Right renal cortex interstitium (tissue), 3 donors: ENCODE measurements at places on chromosomes 2 and 18. TPM values are rescaled to one million over a fixed set of nuclear protein-coding genes. Genes with fewer than 3 reads are reported as not detected.
A peak's percentile ranks its signal among the peaks of the same experiment; 100 is the strongest.

DNA sequence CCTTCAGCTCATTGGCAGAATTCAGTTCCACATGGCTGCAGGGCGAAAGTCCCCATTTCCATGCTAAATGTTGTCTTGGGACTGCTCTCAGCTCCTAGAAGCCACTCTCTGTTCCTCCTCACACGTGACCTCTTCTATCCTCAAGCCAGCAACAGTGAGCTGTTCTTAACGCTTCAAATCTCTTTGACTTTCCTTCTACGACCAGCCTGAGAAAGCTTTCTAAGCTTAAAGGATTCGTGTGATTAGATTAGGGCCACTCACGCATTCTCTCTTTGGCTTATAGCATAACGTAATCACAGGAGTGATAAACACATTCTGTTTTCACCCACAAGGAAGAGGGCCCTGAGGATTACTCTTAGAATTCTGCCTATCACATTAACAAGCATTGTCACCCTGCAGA lies 29.8 kb upstream of the LAMA1 start:
- DNase-seq = no peak

DNA sequence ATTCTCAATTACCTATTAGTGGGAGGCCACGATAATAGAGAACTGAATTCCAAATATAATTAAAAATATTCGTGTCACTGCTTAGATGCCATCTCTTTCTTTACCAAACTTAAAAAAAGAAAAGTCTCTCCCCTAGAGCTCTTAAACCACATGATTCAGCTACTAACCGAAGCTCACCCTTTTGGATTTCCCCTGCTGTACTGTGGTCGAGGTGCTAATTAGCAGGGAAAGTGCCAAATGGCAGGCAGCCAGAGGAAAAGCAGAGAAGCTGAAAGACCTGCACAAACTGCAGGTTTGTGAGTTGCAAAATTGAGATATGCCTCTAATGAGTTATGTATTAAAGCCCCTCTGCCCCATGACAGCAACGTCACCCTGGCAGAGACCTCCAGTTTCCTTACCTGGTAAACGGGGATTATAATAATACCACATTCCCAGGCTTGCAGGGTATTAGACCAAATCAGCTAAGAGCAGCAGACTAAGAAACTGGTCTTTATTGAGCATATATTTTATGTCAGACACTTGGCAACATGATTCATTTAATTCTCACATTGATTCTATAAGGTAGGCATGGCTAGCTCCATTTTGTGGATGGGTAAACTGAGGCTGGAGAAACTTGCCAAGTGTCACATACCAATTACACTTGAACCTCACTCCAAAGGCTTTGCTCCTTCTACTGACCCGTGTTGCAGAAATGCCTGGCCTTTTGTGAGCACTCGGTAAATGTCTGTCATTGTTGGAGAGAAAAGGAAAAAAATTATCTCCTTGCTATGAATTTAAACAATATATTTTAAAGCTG lies 259.7 kb downstream of the LPIN1 start:
- DNase-seq = no peak

- no peak for DNase-seq
Measured at GRCh38 chr2:96207774-96208142, 869 bp downstream of the STARD7 start.

DNA sequence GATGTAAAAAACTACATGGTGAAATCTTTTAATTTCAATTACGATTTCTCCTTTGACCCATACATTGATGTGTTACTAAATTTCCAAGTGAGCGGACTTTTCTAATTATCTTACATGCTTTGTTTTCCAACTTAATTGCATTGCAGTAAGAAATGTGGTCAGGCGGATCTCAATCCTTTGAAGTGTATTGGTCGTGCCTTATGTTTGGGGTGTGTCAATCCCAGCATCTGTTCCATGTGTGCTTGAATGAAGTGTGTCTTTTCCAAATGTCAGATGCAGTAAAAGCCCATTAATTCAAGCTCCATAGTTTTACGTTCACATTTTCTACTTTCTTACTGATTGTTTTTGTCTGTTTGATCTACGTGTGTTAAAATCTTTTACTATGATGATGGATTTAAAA lies 113.1 kb downstream of the UXS1 start:
- no peak for DNase-seq

DNA sequence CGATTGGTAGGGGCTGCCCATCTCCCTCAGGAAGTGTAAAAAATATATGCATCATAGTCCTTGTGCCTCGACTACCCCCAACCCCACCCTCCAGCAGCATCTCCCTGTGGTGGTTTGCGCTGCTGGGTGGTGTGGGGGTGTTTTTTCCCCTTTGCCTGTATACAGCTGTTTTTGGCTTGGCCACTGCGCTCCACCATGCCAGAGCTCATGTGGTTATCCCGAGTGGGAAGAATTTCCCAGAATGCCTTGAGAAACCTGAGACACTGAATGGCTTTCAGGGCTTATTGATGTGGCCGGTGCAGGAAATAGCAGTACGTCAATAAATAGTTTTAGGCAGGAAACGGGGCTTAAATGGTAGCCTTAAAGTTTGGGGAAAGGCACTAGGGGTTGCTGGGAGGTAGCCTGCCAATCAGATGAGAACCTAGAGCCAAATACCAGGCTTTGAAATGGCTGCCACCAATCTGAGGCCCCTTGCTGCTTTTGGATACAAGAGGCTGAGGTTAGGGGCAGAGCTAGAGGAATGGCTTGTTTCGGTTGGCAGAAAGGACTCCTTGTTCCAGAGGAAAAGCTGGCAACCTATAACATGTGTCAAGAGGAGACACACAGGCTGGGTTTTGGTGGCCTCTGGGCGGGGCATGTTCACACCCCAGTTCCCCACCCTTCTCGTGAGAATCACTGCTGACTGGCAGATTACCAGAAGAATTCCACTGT lies 144.1 kb downstream of the SMAD7 start:
- no peak for DNase-seq

- no peak for DNase-seq
Measured at GRCh38 chr2:73063909-73064875, 7.3 kb downstream of the SFXN5 start.

- no peak for DNase-seq
Measured at GRCh38 chr18:5524660-5525059, 19.1 kb downstream of the EPB41L3 start.

DNA sequence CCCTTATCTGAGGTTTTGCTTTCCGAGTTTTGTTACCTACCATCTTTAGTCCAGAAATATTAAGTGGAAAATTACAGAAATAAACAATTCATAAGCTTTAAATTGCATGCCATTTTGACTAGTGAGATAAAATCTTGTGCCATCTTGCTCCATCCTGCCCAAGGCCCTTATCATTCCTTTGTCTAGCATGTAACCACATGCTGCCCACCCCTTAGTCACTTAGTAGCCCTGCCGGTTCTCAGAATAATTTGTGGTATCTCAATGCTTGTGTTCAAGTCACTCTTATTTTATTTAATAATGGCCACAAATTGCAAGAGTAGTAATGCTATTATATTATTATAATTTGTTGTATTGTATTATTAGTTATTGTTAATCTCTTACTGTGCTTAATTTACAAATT lies 36.8 kb upstream of the VPS54 start:
- DNase-seq = no peak

DNA sequence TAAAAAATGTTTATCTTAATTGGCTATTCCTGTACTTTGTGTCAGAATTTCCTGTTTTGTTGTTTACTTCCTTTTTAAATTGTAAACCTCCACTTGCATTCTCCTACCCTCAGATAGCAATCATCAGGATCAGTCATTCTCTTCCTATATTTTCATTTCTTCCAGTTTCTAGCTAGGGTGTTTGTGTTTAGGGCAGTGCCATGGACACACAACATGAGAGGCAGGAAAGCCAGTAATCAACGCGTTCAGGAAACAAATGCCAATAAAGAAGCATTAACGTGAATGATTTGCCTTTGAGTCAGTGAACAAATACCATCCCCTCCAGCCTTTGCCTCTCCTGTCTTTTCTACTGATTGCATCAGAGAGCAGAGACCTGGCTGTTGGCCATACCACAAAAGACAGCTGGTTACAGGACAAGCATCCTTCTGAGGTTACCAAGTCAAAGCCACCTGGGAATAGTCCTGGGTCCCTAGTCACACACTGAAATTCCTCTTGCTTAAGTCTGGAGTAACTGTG lies 56.7 kb upstream of the FHL2 start:
- DNase-seq = no peak

GRCh38 chr18:56661360-56662062 lies 10.4 kb downstream of the WDR7 start:
- no peak for DNase-seq

DNA sequence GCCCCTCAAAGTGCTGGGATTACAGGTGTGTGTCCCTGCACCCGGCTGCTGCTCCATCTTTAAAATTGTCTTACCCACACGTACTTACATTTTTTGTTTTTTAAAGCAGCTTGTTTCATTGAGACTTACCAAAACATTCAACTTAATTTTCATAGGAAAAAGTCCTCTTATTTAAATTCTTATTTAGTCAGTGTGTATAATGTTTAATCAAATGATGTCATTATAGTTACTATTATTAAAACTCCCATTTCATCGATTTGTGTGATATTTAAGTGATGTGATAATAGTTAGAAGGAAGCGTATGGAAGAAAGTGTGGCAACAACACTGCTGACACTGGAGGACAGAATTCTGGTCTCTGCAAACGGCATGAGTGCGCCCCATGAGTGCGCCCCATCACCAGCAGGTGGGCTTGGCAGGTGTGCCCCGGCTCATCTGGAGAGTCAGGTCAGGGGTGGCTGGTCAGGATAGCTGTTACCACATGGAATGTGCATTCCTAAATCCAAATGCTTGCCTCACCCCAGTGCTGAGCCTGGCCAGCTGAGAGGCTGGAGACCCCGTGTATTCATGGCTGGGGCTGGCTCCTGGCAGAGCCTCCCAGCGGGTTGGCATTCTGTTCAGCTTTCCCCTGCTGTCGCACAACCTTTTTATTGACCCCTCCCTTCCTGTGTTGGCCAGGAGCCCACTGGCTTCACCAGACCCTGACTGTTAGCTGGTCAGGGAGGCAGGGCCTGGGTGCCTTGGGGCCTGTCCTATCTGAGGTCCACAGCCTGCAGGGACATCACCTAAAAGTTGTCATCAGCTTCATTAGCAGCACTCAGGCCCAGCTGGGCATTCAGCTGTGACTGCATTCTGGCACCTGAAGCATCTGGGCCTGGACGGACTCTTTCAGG lies 79.7 kb downstream of the AGAP1 start:
- DNase-seq = no peak

DNA sequence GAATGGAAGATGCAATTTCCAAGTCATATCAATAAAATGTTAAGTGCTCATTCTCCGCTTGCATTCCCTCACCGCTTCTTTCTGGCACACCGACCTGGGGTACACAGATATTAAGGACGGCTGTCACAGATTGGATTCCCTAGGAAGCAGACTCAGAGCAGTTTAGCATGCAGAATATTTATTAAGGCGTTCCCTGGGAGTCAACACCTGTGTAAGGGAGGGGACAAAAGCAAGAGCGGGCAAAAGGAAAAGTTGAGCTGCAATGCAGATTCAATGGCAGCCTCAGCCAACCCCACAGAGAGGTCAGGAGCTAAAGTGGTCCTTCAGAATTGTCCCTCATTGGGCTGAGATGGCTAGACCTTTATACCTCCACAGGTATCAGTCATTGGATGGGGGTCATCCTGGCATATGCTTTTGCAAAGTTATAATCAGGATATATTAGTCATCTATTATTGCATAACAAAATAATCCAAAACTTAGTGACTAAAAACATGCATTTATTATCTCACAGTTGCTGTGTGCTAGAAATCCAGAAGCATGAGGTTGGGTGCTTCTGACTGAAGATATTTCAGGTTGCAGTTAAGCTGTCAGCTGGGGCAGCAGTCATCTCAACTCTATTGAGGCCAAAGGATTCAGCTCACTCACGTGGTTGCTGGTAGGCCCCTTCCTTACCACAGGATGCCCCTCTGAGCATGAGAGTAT lies 27.0 kb upstream of the INO80D start:
- DNase-seq = no peak

- DNase-seq = peak; percentile 3
Measured at GRCh38 chr18:55780586-55781071, 192.6 kb upstream of the TCF4 start.

- no peak for DNase-seq
Measured at GRCh38 chr2:238644095-238645081, 203.5 kb upstream of the TWIST2 start.

DNA sequence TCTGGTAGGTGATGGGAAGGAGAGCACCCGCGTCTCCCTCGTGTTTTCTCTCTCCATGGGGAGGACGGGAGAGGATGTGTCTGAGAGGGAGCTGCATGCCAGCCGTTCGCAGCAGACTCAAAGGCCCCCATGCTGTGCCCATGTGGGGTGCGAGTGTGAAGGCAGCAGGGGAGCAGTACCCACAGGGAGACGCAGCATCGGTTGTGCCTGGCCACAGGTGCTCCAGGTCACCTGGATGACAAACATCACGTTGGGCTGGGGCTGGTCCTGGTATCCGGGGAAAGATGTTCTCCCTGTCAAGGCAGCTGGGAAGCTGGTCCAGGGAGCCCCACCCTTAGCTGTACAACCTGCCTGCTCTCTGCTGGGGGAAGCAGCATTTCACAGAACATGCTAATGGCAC lies 119.5 kb upstream of the SALL3 start:
- DNase-seq = no peak

Gene RAD51AP2
- polyA plus RNA-seq = 0.14 TPM

Gene STON1
- 35.8 TPM for polyA plus RNA-seq

Gene PRLH
- polyA plus RNA-seq = not detected

Gene PROC
- 5.4 TPM for polyA plus RNA-seq

Gene NYAP2
- polyA plus RNA-seq = not detected

Gene KCNE4
- 17.0 TPM for polyA plus RNA-seq

Gene RAB6D
- 2.0 TPM for polyA plus RNA-seq

Gene C2orf81
- 4.4 TPM for polyA plus RNA-seq

Gene C1QL2
- not detected for polyA plus RNA-seq

Gene SLC5A7
- 0.44 TPM for polyA plus RNA-seq

Gene LRPPRC
- polyA plus RNA-seq = 114 TPM

Gene CFLAR
- polyA plus RNA-seq = 55.3 TPM

Gene PFN4
- 1.6 TPM for polyA plus RNA-seq

Gene REEP1
- 3.3 TPM for polyA plus RNA-seq

Gene VAMP8
- 124 TPM for polyA plus RNA-seq

Gene POTEJ
- polyA plus RNA-seq = not detected

Gene AGFG1
- 90.7 TPM for polyA plus RNA-seq

Gene CIB4
- 0.50 TPM for polyA plus RNA-seq

Gene PROKR1
- polyA plus RNA-seq = 0.20 TPM

Gene CRYGD
- not detected for polyA plus RNA-seq

Gene ZNF521
- polyA plus RNA-seq = 45.1 TPM
